Peyer's patch (tissue), 4 donors: ENCODE measurements at places on chromosomes 13 and 19.

GRCh38 chr19:34254698-34255432 lies 511 bp downstream of the GARRE1 start:
- no peak for DNase-seq

- DNase-seq: no peak
These were observed 113.0 kb downstream of the TEX26 start for GRCh38 chr13:31045286-31046081.

DNA sequence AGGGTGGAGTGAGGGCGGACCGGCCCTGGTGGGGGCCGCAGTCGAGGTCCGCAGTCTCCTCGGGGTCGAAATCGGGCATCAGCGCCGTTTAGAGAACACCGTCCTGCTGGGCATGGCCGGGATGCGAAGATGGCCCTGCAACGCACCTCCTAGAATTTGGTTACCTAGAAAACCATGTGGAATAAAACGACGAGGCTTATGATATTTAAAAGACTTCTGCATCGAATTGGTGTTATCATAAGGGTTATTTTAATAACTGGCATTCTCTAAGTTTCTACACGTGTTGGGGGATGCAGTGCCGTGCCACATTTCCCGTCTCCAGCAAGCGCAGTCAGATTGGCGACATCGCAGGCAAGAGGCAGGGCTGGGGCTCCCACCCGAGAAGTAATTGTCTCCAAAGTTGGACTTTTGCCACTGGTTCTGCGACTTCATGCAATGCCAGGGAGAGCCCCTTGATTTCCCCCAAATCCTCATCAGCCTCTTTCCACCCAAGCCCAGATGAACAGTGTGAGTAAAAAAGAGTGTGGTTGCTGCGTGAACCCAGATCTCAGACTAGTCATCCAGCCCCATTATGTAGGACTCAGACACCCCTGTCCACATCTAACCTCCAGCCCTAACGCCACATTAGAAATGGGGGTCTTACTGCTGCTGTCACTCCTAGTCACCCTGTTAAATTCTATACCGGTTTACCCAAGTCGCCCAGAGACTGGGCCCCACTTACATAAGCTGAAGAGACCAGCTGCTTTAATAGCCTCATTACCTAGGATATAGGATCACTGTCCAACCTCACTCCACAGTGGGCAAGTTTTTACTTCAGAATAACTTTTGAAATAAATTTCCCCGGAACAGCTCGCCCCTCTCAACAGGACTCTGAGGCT lies 571 bp upstream of the DHRS12 start:
- DNase-seq: peak; percentile 61

- DNase-seq: no peak
These were observed 505.0 kb upstream of the GPC6 start for GRCh38 chr13:92721620-92722019.

DNA sequence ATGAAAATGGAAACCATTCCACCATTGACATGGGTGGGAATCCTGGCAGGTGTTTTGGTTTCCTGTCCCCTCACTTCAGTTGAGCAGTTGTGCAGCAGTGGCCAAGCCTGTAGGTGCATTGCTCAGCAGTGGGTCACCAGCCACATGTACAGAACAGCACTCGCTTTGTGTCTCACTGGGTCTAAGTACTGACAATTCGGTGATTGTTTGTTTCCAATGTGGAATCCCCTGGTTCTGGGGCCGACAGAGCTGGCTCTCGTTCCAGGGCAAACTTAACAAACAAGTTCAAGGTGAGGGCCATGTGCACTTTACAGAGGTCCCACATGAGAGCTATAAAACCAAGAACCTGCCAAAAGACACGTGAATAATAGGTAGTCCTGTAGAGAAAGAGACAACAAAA lies 54.1 kb upstream of the SPATA13 start:
- DNase-seq: no peak
